Nephron progenitor cell (in vitro differentiated cells): ENCODE measurements at places on chromosomes 7 and 10.

- H3K27ac ChIP-seq, result no peak overlapping the region
- peaks cover 32% of the 10 kb centered on the region for H3K36me3 ChIP-seq
- no peak overlapping the region for H3K4me3 ChIP-seq
- no peak for DNase-seq
- peaks cover 4% of the 10 kb centered on the region for H3K27me3 ChIP-seq
- peaks cover 11% of the 10 kb centered on the region for H3K4me1 ChIP-seq
Observed at GRCh38 chr7:27000496-27000895, 95.3 kb downstream of the HOXA1 start.

- no peak overlapping the region for H3K27ac ChIP-seq
- no peaks in the 10 kb centered on the region for H3K27me3 ChIP-seq
- H3K36me3 ChIP-seq, result no peaks in the 10 kb centered on the region
Observed at GRCh38 chr7:17523813-17524739, 225.6 kb downstream of the AHR start.

DNA sequence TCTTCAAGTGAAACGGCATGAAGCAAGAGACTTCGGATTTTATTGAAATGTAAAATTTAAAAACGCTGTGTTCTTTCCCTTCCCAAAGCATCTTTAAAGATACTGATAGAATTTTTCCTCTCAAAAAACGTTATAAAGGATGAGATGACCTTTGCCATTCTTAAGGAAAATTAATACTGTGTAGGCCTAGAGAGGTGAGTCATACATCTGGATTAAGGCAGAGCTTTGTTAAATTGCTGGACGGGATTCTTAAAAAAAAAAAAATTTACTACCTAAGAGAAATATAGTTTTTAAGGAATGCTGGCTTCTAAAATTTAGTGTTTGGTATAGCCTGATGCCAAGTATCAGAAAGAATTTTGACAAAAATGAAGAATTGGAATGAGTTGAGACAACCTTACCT lies 6.3 kb upstream of the HBP1 start:
- H3K4me1 ChIP-seq, result peaks cover 24% of the 10 kb centered on the region
- peaks cover under 1% of the 10 kb centered on the region for H3K36me3 ChIP-seq
- no peaks in the 10 kb centered on the region for H3K27me3 ChIP-seq
- H3K27ac ChIP-seq, result no peak overlapping the region
- no peak overlapping the region for H3K4me3 ChIP-seq

- H3K27ac ChIP-seq, result peak overlapping the region; percentile 88
- H3K4me3 ChIP-seq, result peak overlapping the region; percentile 48
- peaks cover 46% of the 10 kb centered on the region for H3K36me3 ChIP-seq
- H3K4me1 ChIP-seq, result peaks cover 86% of the 10 kb centered on the region
- peaks cover 5% of the 10 kb centered on the region for H3K27me3 ChIP-seq
Observed at GRCh38 chr10:103894441-103894864, 23.5 kb downstream of the STN1 start.

DNA sequence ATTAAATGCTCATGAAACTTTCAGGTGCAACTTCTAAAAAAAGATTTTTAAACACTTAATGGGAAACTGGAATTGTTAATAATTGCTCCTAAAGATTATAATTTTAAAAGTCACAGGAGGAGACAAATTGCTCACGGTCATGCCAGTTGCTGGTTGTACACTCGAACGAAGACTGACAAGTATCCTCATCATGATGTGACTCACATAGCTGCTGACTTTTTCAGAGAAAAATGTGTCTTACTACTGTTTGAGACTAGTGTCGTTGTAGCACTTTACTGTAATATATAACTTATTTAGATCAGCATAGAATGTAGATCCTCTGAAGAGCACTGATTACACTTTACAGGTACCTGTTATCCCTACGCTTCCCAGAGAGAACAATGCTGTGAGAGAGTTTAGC lies 79.3 kb downstream of the ITGB8 start:
- peaks cover 45% of the 10 kb centered on the region for H3K36me3 ChIP-seq
- no peak for DNase-seq
- H3K27me3 ChIP-seq, result no peaks in the 10 kb centered on the region
- no peak overlapping the region for H3K27ac ChIP-seq
- no peaks in the 10 kb centered on the region for H3K4me1 ChIP-seq

DNA sequence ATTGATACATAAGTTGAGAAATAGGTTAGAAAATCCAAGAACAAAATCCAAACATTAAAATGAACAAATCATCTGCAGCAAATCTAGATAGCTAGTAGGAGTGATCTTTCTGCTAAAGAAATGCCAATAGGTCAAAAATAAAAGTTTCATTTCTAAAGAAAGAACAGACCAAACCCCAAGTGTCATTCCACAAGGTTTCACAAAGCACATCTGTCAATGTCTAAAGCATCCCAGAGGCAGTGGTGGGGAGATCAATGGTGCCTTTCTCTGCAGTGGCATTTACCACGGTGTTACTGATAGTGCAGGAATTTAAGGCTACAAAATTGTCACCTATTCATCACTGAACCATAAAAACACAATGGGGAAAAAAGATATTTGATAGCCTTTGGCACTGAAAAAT lies 147.9 kb downstream of the PARD3 start:
- H3K36me3 ChIP-seq, result no peaks in the 10 kb centered on the region
- no peak for DNase-seq
- no peaks in the 10 kb centered on the region for H3K27me3 ChIP-seq
- peak overlapping the region; percentile 64 for H3K27ac ChIP-seq
- peaks cover 46% of the 10 kb centered on the region for H3K4me1 ChIP-seq

DNA sequence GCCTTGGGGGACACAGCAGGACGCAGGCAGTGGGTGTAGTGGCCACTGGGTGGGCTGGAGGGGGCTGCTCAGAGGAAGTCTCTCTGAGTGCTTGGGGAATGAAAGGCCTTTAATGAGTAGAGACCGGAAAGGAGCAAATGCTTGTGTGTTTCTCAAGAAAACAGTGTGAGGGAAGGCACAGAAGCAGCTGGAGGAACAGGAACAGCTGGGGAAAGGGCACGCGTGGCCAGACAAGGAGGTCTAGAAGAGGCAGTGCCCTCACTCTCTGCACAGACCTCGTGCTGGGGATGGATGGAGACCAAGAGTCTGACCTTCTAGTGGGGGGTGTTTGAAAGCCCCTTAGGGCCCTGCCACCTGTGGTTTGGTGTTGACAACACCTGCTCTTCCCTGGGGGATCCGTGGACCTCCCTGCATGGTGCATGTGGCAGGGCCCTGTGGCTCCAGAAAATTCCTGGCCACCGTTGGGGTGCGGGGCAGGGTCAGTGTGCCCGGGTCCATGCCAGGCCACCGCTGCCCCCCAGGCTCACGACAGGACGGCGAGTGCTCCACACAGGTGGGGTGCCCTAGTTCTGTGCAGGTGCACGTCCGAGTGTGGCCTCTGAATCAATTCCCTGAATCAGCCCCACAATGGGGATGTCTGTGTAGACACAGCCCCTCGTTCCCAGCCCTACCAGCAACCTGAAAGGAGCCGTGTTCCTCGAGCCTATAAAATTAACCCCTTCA lies 25.9 kb upstream of the FAM20C start:
- H3K4me1 ChIP-seq, result peaks cover 69% of the 10 kb centered on the region
- H3K27ac ChIP-seq, result peak overlapping the region; percentile 72
- no peak overlapping the region for H3K4me3 ChIP-seq
- H3K27me3 ChIP-seq, result peaks cover 24% of the 10 kb centered on the region

- no peaks in the 10 kb centered on the region for H3K27me3 ChIP-seq
- no peaks in the 10 kb centered on the region for H3K36me3 ChIP-seq
- no peak overlapping the region for H3K27ac ChIP-seq
- DNase-seq, result no peak
- H3K4me1 ChIP-seq, result peaks cover 24% of the 10 kb centered on the region
Observed at GRCh38 chr10:55750458-55750857, 610.6 kb downstream of the ZWINT start.

GRCh38 chr7:104883718-104884452 lies 130.1 kb upstream of the KMT2E start:
- H3K36me3 ChIP-seq, result no peaks in the 10 kb centered on the region
- peak; percentile 85 for DNase-seq
- no peak overlapping the region for H3K27ac ChIP-seq
- H3K4me3 ChIP-seq, result no peak overlapping the region
- peaks cover 9% of the 10 kb centered on the region for H3K27me3 ChIP-seq

GRCh38 chr10:75191821-75192568 lies 18.6 kb upstream of the VDAC2 start:
- H3K27me3 ChIP-seq, result peaks cover 2% of the 10 kb centered on the region
- H3K36me3 ChIP-seq, result peaks cover 18% of the 10 kb centered on the region
- H3K4me3 ChIP-seq, result no peak overlapping the region
- no peak for DNase-seq
- H3K4me1 ChIP-seq, result peaks cover 18% of the 10 kb centered on the region

- no peak for DNase-seq
- no peaks in the 10 kb centered on the region for H3K4me1 ChIP-seq
- no peak overlapping the region for H3K4me3 ChIP-seq
- peaks cover 4% of the 10 kb centered on the region for H3K27me3 ChIP-seq
- no peak overlapping the region for H3K27ac ChIP-seq
- peaks cover 15% of the 10 kb centered on the region for H3K36me3 ChIP-seq
Observed at GRCh38 chr7:95373323-95373722, 22.9 kb downstream of the PON3 start.
